ENCODE measurements at places on chromosomes 6 and 20. TPM values are rescaled to one million over a fixed set of nuclear protein-coding genes. Genes with fewer than 3 reads are reported as not detected.

DNA sequence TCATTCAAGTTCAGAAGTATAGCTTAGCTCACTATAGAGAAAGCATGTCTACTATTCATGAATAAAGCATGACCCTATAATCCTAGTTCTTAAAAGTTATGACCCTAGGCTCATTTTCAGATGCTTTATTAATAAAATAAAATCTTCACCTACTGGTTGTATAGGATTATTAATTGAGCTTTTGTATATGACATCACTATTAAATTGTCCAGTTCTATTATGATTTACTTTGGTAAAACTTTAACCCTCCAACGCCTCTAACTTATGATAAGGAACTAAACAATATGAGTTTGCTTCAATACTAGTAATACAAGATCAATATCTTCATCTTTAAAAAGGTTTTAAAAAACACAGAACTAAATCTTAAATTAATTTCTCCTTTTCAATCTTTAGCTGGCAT is 263.4 kb upstream of the THEMIS start:
- no peaks in the 10 kb centered on the region for H3K27me3 ChIP-seq
- no peaks in the 10 kb centered on the region for H3K36me3 ChIP-seq
- H3K27ac ChIP-seq = no peak overlapping the region

Gene SLC17A3
- not detected for total RNA-seq

Gene ZBTB24
- 6.4 TPM for total RNA-seq

Gene LTV1
- total RNA-seq = 17.0 TPM

DNA sequence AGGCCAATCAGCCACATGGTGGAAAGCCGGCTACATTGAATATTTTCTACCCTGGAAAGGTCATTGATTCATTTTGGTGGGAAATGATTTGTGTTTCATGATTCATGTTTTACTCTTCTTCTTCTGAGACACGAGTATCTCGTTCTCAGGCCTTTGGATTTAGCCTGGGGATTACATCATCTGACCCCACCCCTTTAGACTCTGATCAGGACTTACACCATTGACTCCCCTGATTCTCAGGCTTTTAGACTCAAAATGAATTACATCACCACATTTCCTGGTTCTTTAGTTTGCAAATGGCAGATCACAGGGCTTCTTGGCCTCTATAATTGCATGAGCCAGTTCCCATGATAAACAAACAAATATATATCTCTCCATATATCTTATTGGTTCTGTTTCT is 228.8 kb downstream of the ADGRG6 start:
- no peak overlapping the region for H3K27ac ChIP-seq
- H3K4me3 ChIP-seq = no peak overlapping the region
- H3K27me3 ChIP-seq = no peaks in the 10 kb centered on the region
- H3K36me3 ChIP-seq = peaks cover 15% of the 10 kb centered on the region
- DNase-seq = no peak

- H3K27me3 ChIP-seq = no peaks in the 10 kb centered on the region
- no peak overlapping the region for H3K4me3 ChIP-seq
- no peak overlapping the region for H3K27ac ChIP-seq
- no peak for DNase-seq
- H3K4me1 ChIP-seq = no peaks in the 10 kb centered on the region
- H3K36me3 ChIP-seq = no peaks in the 10 kb centered on the region
Observed at GRCh38 chr6:89200706-89201215, 16.4 kb downstream of the GABRR1 start.

- no peak for DNase-seq
- H3K4me3 ChIP-seq = no peak overlapping the region
- H3K4me1 ChIP-seq = no peaks in the 10 kb centered on the region
- no peaks in the 10 kb centered on the region for H3K27me3 ChIP-seq
Observed at GRCh38 chr6:51657491-51657890, 429.9 kb downstream of the PKHD1 start.

GRCh38 chr6:1597924-1598323 is 11.8 kb upstream of the FOXC1 start:
- no peaks in the 10 kb centered on the region for H3K36me3 ChIP-seq
- H3K27me3 ChIP-seq = peaks cover 11% of the 10 kb centered on the region
- no peak overlapping the region for H3K27ac ChIP-seq

DNA sequence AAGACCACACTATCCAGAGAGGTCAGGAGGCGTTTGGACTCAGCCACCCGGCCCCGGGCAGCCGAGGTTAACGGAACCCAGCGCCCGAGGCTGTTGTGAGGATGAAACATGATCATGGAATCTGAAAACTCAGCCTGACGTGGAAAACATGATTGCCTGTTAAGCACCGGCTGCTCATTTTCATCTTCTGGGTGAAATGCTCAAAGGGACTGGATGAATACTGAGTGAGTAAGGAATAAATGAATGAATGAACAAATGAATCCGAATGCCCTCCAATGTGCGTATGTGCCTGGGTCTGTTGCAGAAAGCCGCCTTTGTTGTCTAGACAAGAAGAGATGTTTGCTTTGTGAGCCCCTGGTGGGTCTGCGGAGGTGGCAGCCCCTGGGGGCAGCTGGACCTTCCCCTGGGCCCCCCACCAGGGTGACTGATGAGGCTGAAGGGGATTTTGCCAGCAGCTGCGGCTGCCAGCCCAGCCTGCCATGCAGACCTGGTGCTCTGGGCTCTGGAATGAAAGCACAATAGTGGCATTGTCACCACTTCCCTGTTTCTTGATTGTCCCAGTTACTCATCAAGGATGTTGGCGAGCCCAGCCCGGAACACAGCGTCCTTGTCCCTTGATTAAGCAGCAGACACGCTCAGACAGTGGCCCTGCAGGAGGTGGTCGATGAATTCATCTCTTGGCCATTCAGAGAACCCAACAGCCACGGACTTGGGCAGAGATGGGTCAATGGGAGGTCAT is 211.1 kb downstream of the ANKRD60 start:
- peaks cover 4% of the 10 kb centered on the region for H3K36me3 ChIP-seq
- no peak for DNase-seq
- no peak overlapping the region for H3K4me3 ChIP-seq

- DNase-seq = no peak
- no peaks in the 10 kb centered on the region for H3K4me1 ChIP-seq
- H3K27me3 ChIP-seq = no peaks in the 10 kb centered on the region
- H3K27ac ChIP-seq = no peak overlapping the region
- no peak overlapping the region for H3K4me3 ChIP-seq
- no peaks in the 10 kb centered on the region for H3K36me3 ChIP-seq
Observed at GRCh38 chr6:19988555-19988954, 151.4 kb downstream of the ID4 start.

Gene TBP
- 19.9 TPM for total RNA-seq

- H3K27ac ChIP-seq = no peak overlapping the region
- no peak for DNase-seq
- H3K4me1 ChIP-seq = peaks cover 7% of the 10 kb centered on the region
Observed at GRCh38 chr6:169805242-169805838, 53.9 kb downstream of the ERMARD start.

Gene TRIM38
- total RNA-seq = 0.05 TPM

DNA sequence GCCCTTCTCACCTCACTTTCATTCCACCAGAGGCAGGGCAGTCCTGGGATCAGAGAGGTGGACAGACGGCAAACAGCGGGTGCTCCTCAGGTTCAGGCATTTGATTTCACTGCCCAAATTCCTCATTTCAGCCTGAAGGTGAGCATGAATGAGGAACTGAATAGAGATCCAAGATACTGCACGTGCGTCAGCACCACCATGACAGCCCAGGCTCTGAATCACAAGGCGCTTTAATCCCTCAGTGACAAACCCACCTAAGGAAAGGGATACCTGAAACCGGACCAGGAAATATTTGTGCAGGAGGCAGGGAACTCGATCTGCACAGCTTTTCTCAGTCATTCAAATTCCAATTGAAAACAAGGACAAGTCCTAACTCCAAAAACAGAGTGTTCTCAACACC is 174.8 kb upstream of the HEY2 start:
- H3K4me3 ChIP-seq = no peak overlapping the region
- no peaks in the 10 kb centered on the region for H3K36me3 ChIP-seq
- no peak for DNase-seq
- H3K4me1 ChIP-seq = peaks cover 11% of the 10 kb centered on the region

DNA sequence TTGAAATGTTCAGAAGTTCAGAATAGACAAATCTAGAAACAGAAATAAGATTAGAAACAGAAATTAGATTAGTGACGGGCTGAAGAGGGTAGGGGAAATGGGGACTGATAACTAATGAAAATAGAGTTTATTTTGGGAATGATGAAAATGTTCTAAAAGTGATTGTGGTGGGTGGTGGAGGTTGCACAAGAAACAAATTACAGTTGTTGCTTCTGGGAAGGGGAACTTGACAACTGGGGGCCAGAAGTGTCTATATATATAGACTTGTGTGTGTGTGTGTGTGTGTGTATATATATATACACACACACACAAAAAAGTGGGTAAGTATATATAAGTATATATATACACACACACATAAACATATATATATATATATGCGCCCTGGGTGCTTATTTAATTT is 86.5 kb upstream of the RREB1 start:
- no peaks in the 10 kb centered on the region for H3K4me1 ChIP-seq
- no peak for DNase-seq
- H3K4me3 ChIP-seq = no peak overlapping the region
- H3K27me3 ChIP-seq = peaks cover 5% of the 10 kb centered on the region
- H3K27ac ChIP-seq = no peak overlapping the region

Gene TSBP1
- not detected for total RNA-seq

DNA sequence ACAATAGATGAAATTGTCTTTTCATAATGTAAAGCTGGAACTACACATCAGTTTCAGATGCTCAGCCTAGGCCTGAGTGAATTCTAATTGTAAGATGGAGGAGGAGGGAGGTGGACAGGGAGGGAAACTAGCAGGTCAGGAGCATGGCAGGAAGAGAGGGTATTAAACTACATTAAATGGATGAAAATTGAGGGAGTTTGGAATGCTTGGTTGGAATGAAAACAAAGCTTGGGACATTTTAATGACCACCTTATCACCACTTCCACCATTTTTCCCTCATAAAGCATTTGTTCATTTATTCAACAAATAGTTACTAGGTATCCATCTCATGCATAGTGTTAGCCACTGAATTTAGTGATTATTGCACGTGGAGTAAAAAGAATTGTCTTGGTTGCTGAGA is 65.0 kb downstream of the KIZ start:
- no peaks in the 10 kb centered on the region for H3K27me3 ChIP-seq
- no peak overlapping the region for H3K4me3 ChIP-seq
- H3K27ac ChIP-seq = no peak overlapping the region
- no peaks in the 10 kb centered on the region for H3K36me3 ChIP-seq
- no peak for DNase-seq
- H3K4me1 ChIP-seq = no peaks in the 10 kb centered on the region
